ENCODE measurements at places on chromosomes 3 and 15.
A peak's percentile ranks its signal among the peaks of the same experiment; 100 is the strongest.

DNA sequence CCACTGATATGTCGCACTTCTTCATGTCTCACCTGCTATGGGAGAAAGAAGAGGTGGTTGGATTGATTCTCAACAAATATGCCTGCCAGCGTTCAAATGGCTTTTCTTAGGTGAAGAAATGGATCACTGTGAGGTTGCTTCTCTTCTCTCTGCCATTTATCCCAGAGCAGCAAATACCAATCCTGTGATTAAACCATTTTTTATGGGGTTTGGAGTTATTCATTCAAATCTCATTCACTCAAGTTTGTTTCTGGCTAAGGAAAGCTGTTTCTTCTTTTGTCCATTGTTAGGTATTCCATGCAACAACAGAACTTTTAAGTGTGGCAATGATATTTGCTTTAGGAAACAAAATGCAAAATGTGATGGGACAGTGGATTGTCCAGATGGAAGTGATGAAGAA is 12.2 kb upstream of the C3orf52 start:
- DNase-seq: no peak

DNA sequence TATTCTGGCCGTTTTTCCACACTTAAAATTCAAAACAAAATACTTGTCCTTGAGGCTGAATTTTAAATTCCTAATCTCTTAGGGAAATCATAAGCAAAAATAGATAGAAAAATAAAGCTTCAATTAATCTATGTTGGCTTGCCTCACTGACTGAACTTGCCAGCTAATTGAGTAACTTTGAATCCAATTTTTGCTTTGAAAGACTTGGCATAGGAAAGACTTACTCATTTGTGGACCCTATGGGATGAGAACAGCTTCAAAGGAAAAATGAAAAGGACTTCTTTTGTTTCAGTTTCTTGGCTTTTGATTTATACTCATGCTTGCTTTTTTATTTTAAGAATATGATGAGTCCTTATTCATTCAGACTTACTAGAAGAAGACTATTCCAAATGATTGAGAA is 370.7 kb upstream of the RARB start:
- no peak for DNase-seq

DNA sequence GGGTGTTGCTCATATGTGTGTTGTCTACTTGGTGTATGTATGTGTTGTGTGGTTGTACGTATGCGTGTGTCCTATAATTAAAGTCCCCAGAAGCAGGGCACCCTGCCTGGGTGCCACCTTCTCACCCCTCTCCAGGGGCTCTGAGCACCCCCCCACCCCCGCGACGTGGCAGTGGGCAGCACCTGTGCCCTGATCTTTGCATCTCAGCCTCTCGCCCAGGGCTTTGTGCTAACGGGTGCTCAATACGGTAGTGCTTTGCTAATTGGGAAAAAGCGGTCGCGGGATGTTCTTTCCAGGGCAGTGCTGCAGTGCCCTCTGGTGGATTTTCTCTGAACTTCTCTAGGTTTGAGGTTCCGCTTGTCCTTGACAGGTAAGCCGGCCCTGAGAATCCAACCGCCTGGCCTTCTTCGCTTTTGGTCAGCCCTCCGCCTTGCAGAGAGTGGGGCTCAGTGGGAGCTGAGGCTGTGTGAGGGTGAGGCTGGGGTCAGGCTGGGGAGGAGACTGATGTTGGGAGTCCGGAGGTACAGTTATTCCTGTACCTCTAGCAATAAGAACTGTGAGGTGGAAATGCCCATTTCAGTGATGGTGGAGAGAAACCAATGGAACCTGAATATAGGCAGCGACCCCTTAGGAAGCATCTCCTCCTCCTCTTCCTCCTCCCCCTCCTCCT is 17.6 kb upstream of the EPHB3 start:
- DNase-seq: peak; percentile 92

- peak; percentile 61 for DNase-seq
These were observed 3.1 kb downstream of the GP5 start for GRCh38 chr3:194395778-194396538.

- DNase-seq: no peak
These were observed 47.8 kb downstream of the TNFAIP8L3 start for GRCh38 chr15:51046799-51047449.

DNA sequence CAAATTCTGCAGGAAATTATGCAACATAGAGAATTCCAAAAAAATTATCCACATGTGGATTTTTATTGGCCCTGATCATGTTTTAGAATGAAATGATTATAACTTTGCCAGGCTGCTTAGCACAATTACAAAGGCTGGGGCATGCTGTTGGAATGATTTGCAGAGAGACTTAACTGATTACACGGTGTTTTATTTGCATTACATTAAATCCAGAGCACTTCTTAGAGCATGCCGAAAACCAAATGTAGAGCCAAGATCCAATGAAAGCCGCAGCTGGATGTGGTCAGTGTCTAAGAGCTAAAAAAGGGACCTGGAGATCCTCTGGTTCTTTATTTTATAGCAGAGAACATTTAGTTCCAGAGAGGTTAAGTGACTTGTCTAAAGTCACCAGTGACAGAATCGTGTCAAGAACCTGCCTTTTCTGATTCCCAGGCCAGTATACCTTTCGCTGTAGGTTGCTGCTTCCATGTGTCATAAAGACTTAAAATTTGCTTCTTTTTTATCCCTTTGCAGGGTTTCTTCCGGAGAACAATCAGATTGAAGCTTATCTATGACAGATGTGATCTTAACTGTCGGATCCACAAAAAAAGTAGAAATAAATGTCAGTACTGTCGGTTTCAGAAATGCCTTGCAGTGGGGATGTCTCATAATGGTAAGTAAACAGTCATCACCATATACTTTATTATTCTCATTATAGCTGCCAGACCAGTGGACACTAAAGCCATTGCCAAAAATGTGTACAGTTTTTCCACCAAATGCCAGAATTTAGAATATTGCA is 92.0 kb upstream of the TSEN2 start:
- DNase-seq: no peak

GRCh38 chr3:9715136-9715535 is 11.5 kb downstream of the CPNE9 start:
- no peak for DNase-seq

- peak; percentile 38 for DNase-seq
These were observed 40.3 kb downstream of the KCNAB1 start for GRCh38 chr3:156160647-156161046.

GRCh38 chr15:51756482-51756881 is 5.1 kb downstream of the TMOD2 start:
- DNase-seq: no peak

DNA sequence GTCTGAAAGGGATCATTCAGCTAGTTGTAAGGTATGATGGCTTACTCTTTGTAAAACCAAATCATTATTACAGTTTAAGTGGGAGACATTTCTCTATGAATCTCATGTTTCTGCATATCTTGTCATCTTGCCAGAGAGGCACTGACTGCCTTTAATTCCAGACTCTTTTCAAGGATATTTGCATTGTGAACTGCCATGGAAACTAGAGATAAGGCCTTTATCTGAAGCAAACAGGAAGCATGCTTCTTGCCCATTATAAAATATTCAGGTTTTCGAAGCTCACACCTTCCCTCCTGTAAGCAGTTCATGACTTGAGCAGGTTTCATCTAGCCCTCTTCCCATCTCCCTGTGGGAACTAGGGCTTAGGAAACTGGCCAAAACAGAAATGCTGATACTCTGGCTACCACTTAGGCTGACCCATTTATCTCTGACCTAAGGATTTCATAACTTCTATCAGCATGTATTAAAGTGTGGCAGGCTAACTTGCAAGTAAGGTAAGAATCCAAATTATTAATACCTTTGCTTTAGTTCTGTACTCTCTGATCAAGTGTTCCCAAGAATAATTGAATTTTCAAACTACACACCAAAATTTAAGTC is 326.6 kb upstream of the ALCAM start:
- DNase-seq: no peak

- DNase-seq: no peak
These were observed 729.9 kb downstream of the MECOM start for GRCh38 chr3:168933614-168934013.

DNA sequence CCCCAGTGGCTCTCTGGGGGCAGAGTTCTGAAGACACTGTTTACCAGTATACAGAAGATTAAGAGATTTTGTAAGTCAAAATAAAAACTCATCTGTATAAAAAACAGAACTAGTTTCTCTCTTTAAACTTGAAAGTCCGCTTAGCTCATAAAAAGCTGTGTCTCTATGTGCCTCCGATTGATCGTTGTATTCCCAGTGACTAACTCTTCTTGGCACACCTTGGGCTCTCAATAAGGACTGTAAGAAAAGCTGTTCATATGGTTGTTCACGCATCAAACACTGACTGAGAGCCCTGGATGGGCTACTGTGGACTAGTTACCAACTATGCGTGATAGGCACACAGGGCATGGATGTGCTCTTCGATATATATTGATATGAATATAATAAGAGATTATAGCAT is 107.9 kb downstream of the P3H2 start:
- DNase-seq: no peak

- DNase-seq: no peak
These were observed 130.2 kb upstream of the SGO1 start for GRCh38 chr3:20316238-20316637.

GRCh38 chr3:185646382-185647133 is 60.5 kb downstream of the SENP2 start:
- DNase-seq: no peak

DNA sequence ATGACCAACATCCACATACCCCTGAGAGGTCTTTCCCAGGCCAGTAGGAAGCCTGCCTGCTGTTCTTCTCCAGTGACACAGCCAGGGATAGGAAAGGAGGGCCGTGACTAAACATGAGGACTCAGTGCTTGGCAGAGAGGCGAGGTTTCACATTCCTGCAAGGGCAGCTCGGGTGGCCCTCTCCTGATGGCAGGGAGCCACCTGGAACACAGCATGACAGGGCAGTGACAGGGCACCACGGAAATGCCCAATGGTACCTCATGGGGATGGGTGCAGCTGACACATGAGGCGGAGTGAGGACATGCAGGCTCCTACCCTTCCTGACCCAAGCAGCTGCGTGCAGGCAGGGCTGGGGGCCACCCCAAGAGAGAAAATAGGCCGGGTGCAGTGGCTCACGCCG is 7.4 kb upstream of the TGM5 start:
- DNase-seq: no peak

GRCh38 chr3:97711654-97712053 is 52.9 kb upstream of the ARL6 start:
- DNase-seq: no peak

- DNase-seq: peak; percentile 40
These were observed 57.4 kb downstream of the LRTM1 start for GRCh38 chr3:54870423-54870822.

DNA sequence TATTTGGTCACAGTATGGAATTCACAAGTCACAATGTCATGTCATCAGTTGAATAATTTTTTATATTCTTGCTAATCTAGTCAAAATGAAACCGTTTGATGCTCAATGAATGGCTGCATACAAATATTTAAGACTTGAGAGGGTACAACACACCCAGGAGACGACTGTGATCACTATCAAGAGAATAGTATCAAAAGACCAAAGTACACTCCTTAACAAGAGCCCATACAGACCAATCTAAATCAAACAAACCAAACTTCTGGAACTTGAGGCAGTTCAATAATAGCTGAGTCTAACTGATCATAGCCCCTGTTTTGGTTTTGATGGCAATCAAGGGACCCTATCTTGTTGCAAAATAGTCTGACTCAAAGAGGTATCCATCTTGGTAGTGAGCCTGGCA is 265.1 kb downstream of the THSD4 start:
- DNase-seq: no peak

DNA sequence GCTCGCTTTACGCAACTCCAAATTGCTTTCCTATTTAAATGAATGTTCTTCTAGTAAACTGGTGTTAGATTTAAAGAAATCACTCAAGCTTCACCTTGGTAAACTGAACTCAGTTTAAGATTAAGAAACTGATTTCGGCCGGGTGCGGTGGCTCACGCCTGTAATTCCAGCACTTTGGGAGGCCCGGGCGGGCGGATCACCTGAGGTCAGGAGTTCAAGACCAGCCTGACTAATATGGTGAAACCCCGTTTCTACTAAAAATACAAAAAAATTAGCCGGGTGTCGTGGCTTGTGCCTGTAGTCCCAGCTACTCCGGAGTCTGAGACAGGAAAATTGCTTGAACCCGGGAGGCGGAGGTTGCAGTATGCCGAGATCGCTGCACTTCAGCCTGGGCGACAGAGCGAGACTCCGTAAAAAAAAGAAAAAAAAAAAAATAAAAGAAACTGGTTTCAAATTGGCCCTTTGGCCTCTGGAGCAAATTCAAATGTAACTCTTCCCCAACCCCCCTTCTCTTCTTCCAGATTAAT is 1.7 kb downstream of the SKIL start:
- peak; percentile 36 for DNase-seq

DNA sequence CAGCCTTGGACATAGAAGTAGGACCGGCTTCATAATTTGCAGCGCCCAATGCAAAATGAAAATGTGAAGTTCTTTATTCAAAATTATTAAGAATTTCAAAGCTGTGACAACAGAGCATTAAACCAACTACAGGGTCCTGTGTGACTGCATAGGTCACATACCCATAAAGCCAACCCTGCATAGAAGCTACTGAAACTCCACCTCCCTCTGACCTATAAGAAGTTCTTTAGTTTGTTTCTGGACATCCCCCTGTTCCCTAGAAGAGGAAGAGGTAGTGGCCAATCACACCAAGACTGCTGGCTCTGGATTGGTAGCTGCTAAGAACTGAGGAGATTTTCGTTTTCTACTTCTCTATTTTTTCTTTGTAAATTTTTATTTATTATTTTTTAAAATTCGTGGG is 9.0 kb upstream of the SELENOT start:
- no peak for DNase-seq

DNA sequence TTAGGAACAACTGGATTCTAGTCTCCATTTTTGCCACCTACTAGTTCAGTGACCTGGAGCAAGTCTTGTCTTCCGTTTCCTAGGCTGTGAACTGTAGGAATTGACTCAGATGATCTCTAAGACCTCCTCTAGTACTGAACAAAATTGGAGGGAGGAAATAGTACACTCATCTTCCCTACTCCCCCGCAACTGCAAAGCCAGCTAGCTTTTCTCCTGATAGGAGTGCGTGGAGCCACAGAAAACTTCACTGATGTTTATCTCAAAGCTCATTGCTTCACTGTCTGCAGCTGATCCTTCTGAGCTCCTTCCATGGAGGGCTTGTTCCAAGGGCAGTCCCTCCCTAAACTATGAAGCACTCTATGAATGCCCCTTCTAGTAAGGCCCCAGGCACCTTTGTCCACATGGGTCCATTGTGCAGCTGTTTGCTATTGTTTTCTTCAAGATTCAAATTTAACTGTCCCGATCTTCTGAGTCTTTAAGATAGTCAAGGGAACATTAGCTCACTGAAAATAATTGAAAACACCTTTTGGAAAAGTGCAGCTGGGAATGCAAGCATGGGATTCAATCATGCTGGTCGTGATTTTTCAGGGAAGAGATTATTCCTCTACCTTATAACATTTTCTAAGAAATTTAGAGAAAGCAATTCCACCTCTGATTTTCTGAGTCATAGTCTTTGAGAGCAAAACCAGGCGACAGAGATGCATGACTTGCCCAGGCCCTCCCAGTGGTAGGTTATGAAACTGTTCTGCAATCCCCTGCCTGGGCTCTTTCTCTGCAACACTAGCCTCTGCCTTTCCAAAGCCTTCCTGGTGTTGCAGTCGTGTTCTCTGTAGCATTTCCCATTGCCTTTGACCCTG is 24.3 kb downstream of the FILIP1L start:
- DNase-seq: no peak

Data from retina (tissue), 1 donor.